Astrocyte (in vitro differentiated cells and primary cell): ENCODE measurements at places on chromosomes 2 and 18.

DNA sequence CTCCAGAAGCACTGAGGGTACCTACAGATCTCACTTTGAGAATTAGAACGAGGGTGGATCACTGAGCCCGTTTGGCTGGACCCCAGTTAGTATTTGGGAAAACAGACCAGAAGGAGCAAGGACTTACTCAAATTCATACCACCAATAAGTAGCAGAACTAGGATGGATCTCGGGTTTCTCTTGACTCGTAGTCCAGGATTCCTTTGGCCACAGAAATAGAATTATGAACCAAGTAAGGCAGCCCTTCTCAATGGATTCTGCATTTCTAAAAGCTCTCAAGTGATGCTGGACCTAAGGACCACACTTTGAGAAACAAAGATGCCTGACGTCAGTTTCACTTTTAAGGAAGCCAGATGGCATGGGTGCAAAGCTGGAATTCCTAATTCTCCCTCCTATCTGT is 153.0 kb downstream of the KLHL29 start:
- DNase-seq = no peak

DNA sequence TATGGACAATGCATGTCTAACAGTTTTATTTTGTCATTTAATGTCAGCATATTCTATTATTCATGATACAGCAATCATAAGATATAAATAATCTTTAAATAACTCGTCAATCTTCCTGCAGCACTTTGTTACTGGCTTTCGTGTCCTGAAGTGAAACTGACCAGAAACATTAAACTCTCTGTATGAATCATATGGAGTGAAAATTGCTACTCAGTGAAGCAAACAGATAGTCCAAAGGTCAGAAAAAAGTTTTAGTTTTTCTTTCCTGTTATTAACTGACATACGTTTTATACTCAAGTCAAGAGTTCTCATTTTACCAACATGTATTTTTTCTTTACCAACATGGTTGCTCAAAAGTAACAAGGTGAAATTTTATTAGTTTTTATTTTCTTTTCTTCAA is 106.8 kb upstream of the GALNT5 start:
- DNase-seq = peak; percentile 11

- DNase-seq = no peak
These were observed 175.2 kb upstream of the TMEFF2 start for GRCh38 chr2:192369969-192370368.

- DNase-seq = peak; percentile 80
These were observed 167.5 kb downstream of the ALK start for GRCh38 chr2:29753671-29754444.

DNA sequence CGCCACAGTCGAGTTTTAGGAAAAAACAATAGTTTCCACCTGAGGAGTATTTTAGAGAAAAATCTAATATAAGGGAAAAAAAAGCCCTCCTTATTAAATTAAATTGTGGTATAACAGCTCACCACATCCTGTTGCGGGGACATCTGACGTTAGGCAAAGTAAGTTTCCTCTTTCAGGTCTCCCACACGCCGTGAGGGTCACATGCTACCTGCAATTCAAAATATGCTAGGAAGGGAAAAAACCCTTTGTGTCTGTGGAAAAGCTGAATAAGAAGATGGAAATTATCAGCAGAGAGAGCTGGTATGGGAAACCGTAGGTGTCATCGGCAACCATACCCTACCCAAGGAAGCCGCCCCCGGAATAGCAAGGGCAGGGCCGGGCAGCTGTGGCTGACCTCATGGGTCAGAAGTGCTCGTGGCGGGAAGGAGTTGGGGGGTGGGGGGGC is 128.0 kb downstream of the NFATC1 start:
- DNase-seq = peak; percentile 16

GRCh38 chr18:50465211-50466153 is 90.6 kb downstream of the SKA1 start:
- DNase-seq = no peak

GRCh38 chr2:47249157-47249900 is 94.2 kb upstream of the STPG4 start:
- no peak for DNase-seq

DNA sequence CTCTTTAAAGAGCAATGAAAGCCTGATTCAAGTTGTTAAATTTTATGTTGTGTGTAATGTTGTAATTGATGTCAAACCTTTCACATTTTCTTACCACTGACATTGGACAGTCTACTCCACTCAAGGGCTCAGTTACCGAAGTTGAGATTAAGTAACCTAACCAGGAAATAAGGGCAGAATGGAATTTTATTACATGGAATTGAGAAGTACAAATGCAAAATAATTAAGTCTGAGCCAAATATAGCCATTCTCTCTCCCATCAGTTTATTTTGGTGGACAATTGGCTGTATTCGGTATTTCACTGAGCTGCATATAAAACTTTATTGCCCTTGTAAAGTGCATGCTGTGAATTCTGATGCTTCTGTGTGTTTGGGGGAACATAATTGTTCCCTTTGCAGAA is 231.5 kb downstream of the TTC32 start:
- no peak for DNase-seq
